ENCODE measurements at places on chromosomes 12 and 14. TPM values are rescaled to one million over a fixed set of nuclear protein-coding genes. Genes with fewer than 3 reads are reported as not detected.

- no peaks in the 10 kb centered on the region for H3K36me3 ChIP-seq
- no peaks in the 10 kb centered on the region for H3K4me1 ChIP-seq
- DNase-seq, result peak; percentile 67
- H3K27ac ChIP-seq, result no peak overlapping the region
- no peak overlapping the region for H3K4me3 ChIP-seq
Measured at GRCh38 chr12:100668945-100669536, 95.6 kb downstream of the GAS2L3 start.

DNA sequence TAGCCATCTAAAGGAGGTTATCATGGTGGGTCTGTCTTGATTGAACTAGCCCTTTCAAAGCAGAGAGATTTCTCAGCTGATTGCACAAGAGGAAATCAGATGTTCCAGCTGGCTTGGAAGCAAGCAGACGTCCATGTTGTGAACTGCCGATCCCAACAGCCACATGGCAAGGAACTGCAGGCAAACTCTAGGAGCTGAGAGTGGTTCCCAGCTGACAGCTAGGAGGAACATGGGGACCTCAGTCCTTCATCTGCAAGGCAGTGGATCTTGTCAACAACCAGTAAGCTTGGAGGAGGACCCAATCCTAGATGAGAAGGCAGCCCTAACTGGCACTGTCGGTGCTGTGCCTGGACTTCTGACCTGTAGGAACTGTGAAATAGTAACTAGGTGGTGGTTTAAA lies 7.7 kb downstream of the ACVR1B start:
- no peaks in the 10 kb centered on the region for H3K27me3 ChIP-seq
- H3K27ac ChIP-seq, result no peak overlapping the region
- no peak for DNase-seq
- H3K4me1 ChIP-seq, result peaks cover 30% of the 10 kb centered on the region
- no peak overlapping the region for H3K4me3 ChIP-seq

DNA sequence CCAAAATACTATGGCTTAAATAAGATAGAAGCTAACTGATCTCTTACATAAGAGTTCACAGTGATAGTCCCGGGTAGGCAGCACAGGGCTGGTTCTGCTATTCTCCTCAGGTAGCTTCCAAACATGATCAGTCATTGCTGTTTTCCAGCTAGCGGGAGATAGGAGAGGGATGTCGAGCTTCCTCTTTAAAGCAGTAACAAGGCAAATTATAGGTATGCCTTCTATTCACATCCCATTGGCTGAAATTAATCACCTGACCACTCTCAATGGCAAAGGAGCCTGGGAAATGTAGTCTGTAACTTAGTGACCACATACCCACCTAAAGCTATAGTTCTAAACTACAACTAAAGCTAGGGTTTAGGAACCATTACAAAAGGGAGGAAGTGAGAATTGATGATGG lies 34.5 kb upstream of the VRK1 start:
- H3K27ac ChIP-seq, result no peak overlapping the region
- H3K36me3 ChIP-seq, result no peaks in the 10 kb centered on the region
- H3K4me3 ChIP-seq, result no peak overlapping the region
- DNase-seq, result no peak
- H3K4me1 ChIP-seq, result no peaks in the 10 kb centered on the region
- H3K27me3 ChIP-seq, result peaks cover 20% of the 10 kb centered on the region

Gene LRRC9
- not detected for total RNA-seq

DNA sequence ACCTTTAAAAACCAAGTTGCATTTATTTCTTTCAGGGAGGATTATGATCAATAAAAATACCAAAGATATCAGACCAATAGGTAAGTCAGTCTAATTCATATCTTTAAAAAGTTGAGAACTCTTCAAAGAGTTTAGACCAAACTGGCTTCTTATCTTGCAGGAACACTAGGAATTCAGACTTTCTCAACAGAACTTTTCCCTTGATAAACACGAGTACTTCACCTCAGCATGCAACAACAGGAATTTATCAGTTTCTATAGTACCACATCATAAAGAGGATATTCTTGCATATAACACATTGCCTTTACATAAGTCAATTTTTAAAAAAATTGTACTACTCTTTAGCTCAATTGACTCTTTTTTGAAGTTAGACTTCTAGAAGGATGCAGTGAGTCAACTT lies 68.2 kb downstream of the DNAI7 start:
- H3K36me3 ChIP-seq, result no peaks in the 10 kb centered on the region
- no peaks in the 10 kb centered on the region for H3K27me3 ChIP-seq
- DNase-seq, result no peak
- no peak overlapping the region for H3K27ac ChIP-seq
- no peak overlapping the region for H3K4me3 ChIP-seq

GRCh38 chr12:95796982-95797289 lies 6.4 kb upstream of the NTN4 start:
- DNase-seq, result no peak
- peaks cover 43% of the 10 kb centered on the region for H3K27me3 ChIP-seq
- H3K4me3 ChIP-seq, result no peak overlapping the region
- H3K36me3 ChIP-seq, result no peaks in the 10 kb centered on the region
- H3K4me1 ChIP-seq, result no peaks in the 10 kb centered on the region

Gene PLEKHG7
- total RNA-seq, result not detected

DNA sequence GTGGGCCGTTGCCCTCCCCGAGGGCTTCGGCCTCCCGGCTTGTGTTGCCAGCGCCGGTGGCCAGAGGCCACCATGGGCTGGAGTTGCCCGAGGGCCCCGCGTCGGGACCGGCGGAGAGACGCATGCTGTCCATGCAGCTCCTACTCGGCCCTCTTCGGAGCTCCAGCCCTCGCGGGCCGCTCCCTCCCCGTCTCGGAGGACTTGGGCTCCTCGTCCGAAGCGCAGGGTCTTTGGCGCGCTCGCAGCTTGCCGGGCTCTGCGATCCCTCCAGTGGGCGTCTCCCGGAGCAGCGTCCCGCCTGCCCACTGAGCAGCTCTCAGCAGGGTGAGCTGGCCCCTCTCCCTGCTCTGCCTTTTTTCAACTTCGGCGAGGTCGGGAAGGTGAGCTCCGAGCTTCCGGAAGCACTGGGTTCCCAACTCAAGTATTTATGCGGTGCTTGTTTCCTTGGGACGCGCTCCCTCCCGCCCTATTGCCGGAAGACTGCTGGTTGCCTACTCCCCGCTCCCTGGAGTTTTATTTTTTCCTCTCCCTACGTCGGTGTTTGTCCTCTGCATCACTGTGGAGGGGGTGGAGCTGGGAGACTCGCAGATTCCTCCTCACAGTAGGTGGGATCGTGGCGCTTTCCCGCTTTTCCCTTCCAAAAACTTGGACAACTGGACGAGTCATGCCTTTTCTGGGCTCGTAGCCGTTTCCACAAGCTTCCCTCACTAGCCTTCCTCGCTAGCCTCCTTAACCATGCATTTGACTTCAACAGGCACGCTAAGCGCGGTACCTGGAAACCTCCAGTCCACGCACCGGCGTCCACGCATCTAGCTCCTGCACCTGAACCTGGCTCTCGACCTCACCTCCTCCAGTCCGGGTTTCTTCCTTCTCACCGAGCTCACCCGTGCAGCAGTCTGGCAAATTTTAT lies at the start of gene AVPR1A:
TSS of gene AVPR1A (minus strand) at position 489 of the 910 bp plus-strand sequence. CDS start at position 124, 365 bp downstream.
- no peak for DNase-seq
- H3K4me1 ChIP-seq, result peaks cover 6% of the 10 kb centered on the region
- no peak within 1 kb of the TSS for H3K27ac ChIP-seq
- peaks cover 6% of the 10 kb centered on the region for H3K36me3 ChIP-seq

Gene LBHD2
- total RNA-seq, result not detected

All from natural killer cell treated with Interleukin-12 subunit alpha and Interleukin-12 subunit beta and Interleukin-15 and Interleukin-18, amount 100 ng/mL, for 72 hours (primary cell).